GOT3 (cell line): ENCODE measurements at places on chromosomes 7 and 10.

DNA sequence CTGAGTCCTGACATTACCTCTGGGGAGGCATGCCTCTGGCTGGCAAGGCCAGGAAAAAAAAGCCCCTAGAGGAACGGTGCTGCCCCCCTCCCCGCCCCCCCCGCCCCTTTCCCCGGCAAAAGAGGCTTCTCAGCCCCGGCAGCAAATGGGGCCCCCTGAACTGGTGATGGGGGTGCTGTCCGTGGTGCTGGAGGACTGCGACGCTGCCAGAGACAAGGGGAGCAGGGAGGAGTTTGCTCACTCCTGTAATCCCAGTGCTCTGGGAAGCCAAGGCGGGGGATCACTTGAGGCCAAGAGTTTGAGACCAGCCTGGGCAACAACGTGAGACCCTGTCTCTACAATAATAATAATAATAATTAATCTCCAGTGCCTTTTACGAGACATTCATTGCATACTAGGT, 23.7 kb downstream of the SRRM3 start:
- no peak for DNase-seq

DNA sequence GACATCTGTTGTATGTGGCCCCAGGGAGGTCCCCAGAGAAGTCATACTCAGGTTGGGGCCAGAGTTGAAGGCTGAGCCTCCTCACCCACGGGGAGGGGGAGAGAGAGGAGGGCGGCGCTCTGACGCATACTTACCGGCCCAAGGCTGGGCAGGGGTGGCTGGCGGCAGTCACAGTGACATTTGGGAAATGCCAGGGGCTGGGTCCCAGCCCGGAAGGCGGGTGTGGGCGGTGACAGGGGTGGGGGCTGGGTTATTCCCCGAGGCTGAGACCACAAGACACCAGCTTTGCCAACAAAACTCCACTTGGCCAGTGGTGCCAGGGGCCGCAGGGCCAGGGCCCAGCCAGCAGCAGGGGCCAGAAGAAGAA, 41.1 kb downstream of the RASGEF1A start:
- no peak for DNase-seq

GRCh38 chr7:81925530-81925929, 155.7 kb upstream of the HGF start:
- DNase-seq = no peak

- DNase-seq = peak; percentile 78
Measured at GRCh38 chr10:68406815-68407548, at the start of gene RUFY2. Gene RUFY2 (minus strand): TSS chr10:68407277. CDS start chr10:68407189, 88 bp downstream.

DNA sequence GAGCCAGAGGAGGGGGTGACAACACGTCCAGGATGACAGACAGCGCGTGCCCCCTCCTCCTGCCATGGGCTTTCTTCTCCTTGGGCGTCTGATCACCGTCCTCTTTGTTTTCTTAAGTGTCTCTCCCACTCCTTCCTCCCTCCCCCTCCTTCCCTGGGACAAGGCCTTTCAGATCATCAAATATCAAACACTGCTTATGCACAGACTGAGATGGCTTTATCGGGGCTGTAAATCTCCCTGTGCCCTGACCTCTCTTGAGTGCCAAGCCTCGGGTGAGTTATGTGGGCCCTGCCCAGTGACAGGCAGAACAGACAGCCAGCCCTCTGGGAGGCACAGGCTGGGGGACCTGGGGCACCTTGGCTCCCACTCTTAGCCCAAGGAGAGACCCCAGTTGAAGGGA, 116.4 kb downstream of the C10orf105 start:
- DNase-seq = no peak

GRCh38 chr10:124225467-124226270, 132.3 kb upstream of the CHST15 start:
- no peak for DNase-seq

GRCh38 chr7:69438584-69439412, 159.5 kb upstream of the AUTS2 start:
- no peak for DNase-seq

- no peak for DNase-seq
Measured at GRCh38 chr7:157903710-157904109, 566.9 kb downstream of the DNAJB6 start.

- DNase-seq = no peak
Measured at GRCh38 chr10:100148353-100149211, 37.2 kb downstream of the ERLIN1 start.

- DNase-seq = peak; percentile 87
Measured at GRCh38 chr7:1028044-1028770, 16.1 kb upstream of the GPR146 start.

- no peak for DNase-seq
Measured at GRCh38 chr7:107051376-107051775, 6.9 kb downstream of the PRKAR2B start.

GRCh38 chr10:130737621-130738020, 573.9 kb downstream of the TCERG1L start:
- no peak for DNase-seq

DNA sequence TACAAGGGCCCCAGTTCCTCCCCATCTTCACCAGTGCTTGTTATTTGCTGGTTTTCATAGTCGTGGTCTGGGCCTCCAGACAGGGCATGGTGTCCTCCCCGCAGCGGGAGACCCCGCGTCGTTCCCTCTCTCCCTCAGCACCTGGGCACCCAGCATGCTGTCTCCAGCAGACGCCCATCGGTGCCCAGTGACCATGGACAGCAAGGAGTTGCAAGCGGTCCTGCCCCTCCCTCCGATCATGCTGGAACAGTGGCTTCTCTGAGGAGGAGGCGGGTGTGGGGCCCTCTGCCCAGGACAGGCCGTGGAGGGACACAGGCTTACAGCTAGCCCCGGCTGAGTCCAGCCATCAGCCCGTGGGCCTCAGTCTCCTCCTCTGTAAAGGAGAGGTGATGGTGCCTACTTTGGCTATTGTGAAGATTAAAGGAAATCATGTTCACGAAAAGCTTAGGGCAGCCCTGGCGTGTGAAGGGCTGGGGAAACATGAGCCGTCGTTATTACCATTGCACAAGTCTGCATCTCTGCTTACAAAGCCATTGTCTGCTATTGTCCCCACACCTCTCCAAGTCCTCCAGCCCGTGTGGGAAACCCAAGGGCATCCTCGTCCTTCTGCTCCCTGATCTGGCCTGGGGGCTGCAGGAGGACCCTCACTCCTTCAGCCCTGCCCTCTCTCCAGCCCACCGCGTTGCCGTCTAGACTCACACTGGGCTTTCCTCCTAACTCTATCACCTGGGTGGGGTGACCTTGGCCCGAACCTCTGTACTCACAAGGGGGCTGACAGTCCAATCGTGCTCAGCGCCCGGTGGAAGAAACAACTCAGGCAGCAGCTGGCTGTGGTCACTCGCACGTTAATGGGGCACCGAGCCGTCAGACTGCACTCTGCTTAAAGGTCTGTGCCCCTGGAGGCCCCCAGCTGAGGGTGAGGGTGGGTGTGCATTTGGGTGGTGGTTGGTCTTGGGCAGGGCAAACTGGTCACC, 29.9 kb downstream of the EN2 start:
- no peak for DNase-seq

- no peak for DNase-seq
Measured at GRCh38 chr7:18175801-18176450, 148.3 kb upstream of the PRPS1L1 start.

- DNase-seq = no peak
Measured at GRCh38 chr10:30788307-30788706, 158.8 kb upstream of the LYZL2 start.

DNA sequence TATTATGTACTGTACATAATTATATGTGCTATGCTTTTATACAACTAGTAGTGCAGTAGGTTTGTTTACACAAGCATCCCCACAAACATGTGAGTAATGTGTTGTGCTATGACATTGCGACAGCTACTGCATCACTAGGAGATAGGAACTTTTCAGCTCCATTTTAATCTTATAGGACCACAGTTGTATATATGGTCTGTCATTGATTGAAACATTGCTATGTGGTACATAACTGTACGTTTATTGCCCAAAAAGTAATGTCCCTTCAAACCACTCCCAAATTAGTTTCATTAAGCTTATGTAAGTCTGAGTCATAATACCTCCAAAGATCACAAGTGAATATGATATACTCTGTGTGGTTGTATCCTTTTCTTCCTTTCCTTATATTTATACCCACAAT, 183.2 kb upstream of the POT1 start:
- no peak for DNase-seq

DNA sequence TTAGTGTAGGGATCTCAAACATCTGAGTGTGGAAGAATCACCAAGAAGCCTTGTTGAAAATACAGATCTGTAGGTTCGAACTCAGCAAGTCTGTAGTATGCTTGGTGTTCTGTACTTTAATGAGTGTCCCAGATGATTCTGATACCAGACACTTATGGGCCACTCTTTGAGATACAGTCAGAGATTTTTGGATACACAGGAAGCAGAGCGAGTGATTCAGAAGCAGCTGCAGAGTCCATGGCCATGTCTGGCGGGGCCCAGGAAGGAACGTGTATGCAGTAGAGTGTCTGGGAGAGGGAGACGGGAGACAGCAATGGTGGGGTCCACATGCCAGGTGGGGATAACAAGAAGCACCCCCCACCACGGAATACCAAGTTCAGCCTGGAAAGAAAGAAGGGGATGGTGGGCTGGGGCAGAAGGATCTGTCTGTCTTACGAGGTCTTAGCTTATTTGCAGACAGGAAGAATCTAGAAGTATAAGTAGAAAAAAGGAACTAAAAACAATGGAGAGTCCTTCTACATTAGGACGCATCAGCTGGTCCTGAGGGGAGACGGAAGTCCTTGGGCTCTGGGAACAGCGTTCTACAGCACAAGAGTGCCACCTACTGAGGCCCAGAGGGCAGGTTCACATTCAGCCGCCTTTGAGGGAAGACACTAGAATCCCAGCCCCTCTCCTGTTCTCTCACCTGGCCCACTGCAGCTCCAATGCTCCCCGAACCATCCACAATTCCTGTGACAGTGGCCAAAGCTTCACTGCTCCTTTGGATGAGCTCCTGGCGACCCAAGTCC, 55.4 kb downstream of the SLC37A3 start:
- no peak for DNase-seq

- no peak for DNase-seq
Measured at GRCh38 chr10:14781763-14782162, 7.1 kb upstream of the FAM107B start.

- no peak for DNase-seq
Measured at GRCh38 chr7:74202841-74203556, 6.8 kb upstream of the LAT2 start.

DNA sequence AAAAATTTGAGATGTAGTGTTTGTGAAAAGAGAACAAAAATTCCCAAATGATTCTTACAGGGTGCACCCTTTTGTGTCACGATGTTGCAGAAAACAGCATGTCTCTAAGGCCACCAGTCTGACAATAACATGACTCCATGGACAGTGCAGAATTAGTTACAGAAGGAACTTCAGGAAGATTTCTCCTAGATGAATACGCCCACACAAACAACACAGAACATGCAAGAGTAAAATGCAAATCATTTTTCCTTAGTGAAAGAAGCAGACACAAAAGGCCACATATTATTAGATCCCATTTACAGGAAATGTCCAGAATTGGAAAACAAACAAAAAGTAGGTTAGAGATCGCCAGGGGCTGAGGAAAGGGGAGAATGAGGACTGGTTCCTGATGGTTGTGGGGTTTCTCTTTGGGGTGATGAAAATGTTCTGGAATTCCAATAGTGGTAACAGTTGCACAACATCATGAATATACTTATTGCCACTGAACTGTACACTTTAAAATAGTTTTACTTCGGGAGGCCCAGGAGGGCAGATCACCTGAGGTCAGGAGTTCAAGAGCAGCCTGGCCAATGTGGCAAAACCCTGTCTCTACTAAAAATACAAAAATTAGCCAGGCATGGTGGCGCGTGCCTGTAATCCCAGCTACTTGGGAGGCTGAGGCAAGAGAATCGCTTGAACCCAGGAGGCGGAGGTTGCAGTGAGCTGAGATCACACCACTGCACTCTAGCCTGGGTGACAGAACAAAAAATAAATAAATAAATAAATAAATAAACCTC, 10.2 kb downstream of the ZC3HAV1 start:
- DNase-seq = no peak

DNA sequence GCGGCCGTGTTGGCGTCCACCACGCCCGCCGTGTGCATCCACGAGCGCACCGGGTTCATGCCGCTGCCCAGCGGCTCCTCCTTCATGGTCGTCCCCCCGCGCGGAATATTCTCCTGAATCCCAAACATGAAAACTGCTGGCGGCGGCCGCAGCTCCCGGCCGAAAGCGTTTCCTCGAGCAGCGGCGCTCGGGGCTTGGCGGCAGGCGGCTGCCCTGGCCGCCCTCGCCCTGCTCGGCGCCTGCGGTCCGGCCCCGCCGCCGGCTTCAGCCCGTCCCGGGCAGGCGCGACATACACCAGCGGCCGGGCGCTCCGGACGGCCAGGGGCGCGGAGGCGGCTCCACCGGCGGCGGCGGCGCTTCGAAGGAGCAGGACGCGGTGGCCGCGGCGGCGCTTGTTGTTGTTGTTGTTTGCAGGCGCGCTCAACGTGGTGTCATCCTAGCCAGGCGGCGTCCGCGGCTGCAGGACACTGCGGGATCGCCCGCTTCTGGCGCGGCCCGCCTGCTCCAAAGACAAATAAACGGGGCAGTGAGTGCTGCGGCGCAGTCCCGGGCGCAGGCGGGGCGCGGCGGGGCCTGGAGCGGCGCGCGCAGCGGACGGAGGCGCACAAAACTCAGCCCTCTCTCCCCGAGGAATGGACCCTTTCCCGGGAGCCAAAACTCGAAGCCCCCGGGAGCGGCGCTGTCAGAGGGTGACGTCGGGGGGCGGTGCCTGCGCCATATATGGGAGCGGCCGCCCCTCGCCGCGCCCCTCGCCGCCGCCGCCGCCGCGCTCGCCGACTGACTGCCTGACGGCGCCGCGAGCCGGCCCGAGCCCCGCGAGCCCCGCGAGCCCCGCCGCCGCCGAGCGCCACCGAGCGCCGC, at the start of gene EBF3:
TSS of gene EBF3 (minus strand) at position 634 of the 861 bp plus-strand sequence. CDS start at position 128, 506 bp downstream.
- DNase-seq = peak; percentile 83

DNA sequence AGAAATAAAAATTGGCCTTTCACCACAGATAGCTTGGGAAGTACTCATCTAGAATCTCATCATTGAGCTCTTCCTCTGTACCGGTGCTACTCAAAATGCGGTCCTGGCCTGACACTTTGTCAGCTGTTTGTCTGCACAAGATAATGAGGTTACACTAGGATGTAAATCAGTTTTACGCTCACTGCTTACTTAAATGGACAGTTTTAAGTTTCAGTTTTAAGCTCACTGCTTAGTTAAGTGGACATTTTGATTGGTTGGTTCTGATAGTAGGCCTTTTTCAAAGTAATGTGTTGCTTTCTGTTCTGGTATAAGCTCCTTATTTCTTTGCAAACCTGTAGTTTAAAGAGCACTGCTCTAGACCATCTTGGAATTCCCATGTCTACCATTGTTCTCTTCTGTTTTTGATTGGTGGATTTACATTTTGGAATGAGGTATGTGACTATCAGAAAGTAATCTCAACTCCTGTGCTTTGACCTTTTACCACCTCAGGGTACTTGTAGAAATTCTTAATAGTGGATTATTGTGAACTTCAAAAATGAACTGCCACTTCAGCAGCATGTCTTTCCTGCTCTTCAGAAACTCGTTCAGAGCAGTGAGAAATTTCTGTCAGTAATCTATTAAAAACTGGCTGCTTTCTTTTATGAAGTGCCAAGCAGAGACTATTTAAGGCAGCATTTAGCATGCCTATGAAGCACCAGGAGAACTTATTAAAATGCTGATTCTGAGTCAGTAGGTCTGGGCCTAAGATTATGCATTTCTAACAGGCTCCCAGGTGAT, 55.0 kb downstream of the C1GALT1 start:
- DNase-seq = no peak

- DNase-seq = no peak
Measured at GRCh38 chr10:124053971-124054370, 39.4 kb downstream of the CHST15 start.
